Type B pancreatic cell (in vitro differentiated cells): ENCODE measurements at places on chromosomes 11 and 22. TPM values are rescaled to one million over a fixed set of nuclear protein-coding genes. Genes with fewer than 3 reads are reported as not detected.

Gene APOA5
- total RNA-seq: 0.95 TPM in 1 of 2 replicates, not detected in the other

Gene CASP5
- total RNA-seq: 0.95 TPM in 1 of 2 replicates, not detected in the other

Gene BEST1
- 0.14 and 0.31 TPM in 2 replicates for total RNA-seq

Gene TCN1
- total RNA-seq: 19.3 and 269 TPM in 2 replicates

DNA sequence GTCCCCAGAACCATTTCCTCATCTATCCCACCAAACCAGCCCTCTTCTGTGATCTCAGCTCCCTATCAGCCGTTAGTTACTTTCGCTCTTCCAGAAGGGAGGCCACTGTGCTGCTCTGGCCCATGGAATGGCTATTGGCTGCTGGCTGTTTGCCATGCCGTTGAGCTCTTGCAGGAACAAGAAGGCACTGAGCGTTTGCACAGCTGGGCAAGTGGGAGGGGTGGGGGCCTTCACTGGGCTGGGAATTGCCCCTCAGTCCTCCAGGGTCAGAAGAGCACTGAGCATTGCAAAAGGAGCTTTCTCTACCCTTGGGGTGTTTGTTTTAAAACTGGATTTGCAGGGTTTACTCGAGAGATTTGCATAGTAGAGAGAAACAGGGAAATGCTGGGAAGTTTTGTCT is 129.0 kb upstream of the PARVA start:
- H3K4me3 ChIP-seq: peak overlapping the region; percentile 46
- H3K36me3 ChIP-seq: no peaks in the 10 kb centered on the region
- peaks cover 30% of the 10 kb centered on the region for H3K4me1 ChIP-seq
- no peaks in the 10 kb centered on the region for H3K27me3 ChIP-seq
- DNase-seq: no peak

Gene DDTL
- total RNA-seq: not detected in 2 replicates

GRCh38 chr22:23248583-23248982 is 68.3 kb downstream of the BCR start:
- H3K4me1 ChIP-seq: peaks cover 43% of the 10 kb centered on the region
- DNase-seq: no peak
- H3K27me3 ChIP-seq: no peaks in the 10 kb centered on the region

Gene SLC22A9
- total RNA-seq: 0.19 and 0.24 TPM in 2 replicates

Gene GAL
- total RNA-seq: 3.4 and 6.2 TPM in 2 replicates

- H3K4me3 ChIP-seq: no peak overlapping the region
- peaks cover 60% of the 10 kb centered on the region for H3K27me3 ChIP-seq
- DNase-seq: no peak
- H3K27ac ChIP-seq: no peak overlapping the region
Measured at GRCh38 chr22:43419371-43420080, 7.7 kb downstream of the MPPED1 start.

DNA sequence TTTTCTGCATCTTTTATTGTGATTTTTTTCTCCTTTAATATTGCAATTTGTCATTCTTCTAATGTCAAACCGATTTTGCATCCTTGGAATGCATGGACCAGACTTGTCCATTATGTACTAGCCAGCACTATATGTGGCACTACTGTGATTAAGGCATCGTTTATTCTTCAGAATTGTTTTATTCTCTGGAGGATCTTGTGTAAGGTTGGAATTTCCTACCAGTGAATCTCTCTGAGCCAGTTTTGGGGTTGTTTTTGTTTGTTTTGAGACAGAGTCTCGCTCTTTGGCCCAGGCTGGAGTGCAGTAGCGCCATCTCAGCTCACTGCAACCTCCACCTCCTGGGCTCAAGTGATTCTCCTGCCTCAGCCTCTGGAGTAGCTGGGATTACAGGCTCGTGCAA is 58.5 kb downstream of the IGLL5 start:
- peaks cover 4% of the 10 kb centered on the region for H3K4me1 ChIP-seq
- no peak for DNase-seq
- H3K36me3 ChIP-seq: no peaks in the 10 kb centered on the region
- peaks cover 8% of the 10 kb centered on the region for H3K27me3 ChIP-seq

DNA sequence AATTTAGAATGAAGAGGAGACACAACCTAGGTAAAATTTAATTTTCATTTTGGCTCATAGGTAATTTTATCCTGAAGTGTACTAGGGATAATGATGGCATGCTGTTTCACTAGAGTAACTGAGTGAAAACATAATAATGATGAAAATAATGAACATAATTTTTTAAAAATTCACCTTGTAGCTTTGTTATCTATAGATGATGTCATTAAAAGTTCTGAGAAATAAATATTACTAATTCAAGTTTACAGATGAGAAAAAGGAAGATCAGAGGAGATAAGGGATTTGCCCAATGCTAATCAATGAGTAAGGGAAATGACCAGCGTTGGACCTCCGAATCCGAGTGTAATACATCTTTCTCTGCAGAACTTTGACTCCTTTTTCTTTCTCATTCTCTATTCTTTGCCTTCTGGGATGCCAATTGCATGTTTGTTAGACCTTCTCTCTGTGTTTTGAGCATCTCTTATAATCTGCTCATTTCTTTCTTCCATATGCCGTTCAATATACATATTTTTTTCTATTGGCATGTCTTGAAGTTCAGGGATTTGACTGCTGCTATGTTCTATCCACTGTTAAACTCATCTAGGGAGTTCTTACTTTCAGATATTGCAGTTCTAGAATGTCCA is 186.5 kb downstream of the SNX19 start:
- no peak overlapping the region for H3K27ac ChIP-seq
- no peaks in the 10 kb centered on the region for H3K27me3 ChIP-seq
- H3K4me1 ChIP-seq: peaks cover 29% of the 10 kb centered on the region
- no peak overlapping the region for H3K4me3 ChIP-seq
- DNase-seq: no peak

DNA sequence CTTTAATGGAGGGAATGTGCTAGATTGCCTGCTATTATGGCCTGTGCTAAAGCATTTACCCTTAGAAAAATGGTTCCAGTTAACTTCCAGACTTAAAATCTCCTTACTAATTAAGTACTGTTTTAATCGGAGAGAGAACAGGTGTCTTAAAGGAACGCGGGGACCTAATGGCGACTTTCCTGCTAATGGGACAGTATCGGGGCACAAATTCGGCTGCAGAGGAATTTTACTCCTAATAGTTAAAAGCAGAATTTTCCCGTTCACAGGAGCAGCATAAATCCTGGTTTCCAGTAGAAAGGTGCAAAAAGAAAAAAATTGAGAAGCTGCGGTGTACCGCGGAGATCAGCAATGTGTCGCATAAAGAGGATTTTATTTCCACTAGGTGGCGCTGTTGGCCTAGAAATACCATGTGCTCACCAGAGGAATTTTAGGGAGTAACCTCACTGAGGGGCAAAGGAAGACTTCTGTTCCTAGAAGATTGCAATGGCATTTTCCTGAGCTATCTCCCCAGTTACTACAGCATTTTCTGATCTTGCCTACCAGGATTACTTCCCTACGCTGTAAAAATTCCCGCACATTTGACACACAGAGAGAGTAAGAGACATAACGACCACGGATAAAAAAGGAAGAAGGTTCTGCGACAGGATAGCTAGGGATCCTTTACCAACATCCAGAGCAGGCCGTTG is 44.5 kb downstream of the ZNF280B start:
- H3K4me3 ChIP-seq: no peak overlapping the region
- no peak overlapping the region for H3K27ac ChIP-seq
- DNase-seq: no peak
- H3K4me1 ChIP-seq: no peaks in the 10 kb centered on the region
- peaks cover 59% of the 10 kb centered on the region for H3K27me3 ChIP-seq
- no peaks in the 10 kb centered on the region for H3K36me3 ChIP-seq

GRCh38 chr11:10181811-10182210 is 112.2 kb downstream of the SBF2 start:
- H3K27ac ChIP-seq: no peak overlapping the region
- no peak overlapping the region for H3K4me3 ChIP-seq
- DNase-seq: no peak
- H3K27me3 ChIP-seq: no peaks in the 10 kb centered on the region
- peaks cover 3% of the 10 kb centered on the region for H3K36me3 ChIP-seq
- H3K4me1 ChIP-seq: peaks cover 3% of the 10 kb centered on the region

DNA sequence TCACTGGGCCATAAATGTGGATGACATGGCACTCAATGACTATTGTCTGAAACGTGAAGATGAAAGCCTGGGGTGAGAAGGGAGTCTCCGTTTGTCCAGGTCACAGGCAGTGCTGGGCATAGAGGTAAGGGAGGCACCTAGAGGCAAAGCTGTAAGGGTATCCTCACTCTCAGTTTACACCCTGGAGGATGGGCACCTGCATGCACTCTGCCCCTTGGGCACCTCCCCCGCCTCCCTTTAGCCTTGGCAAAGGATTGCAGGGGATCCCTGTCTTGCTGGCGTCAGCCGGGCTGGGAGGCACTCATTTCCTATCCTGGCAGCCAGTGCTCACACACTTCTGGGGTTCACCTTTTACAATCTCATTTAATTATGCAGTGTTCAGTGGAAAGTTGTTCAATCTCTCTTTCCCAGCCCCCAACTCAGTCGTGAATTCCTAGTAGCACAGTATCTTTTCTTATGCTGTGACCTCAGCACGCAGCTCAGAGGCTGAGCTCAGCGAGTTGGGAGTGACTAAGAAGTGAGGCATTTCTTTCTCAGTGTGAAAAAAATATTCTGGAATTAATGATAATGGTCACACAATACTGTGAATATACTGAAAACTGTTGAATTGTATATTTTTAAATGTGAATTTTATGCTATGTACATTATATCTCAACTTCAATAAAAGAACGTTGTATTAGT is 866.6 kb downstream of the BRD1 start:
- H3K36me3 ChIP-seq: no peaks in the 10 kb centered on the region
- no peaks in the 10 kb centered on the region for H3K4me1 ChIP-seq
- no peak overlapping the region for H3K4me3 ChIP-seq

GRCh38 chr22:38148245-38148644 is 33.4 kb downstream of the PLA2G6 start:
- DNase-seq: no peak
- no peak overlapping the region for H3K4me3 ChIP-seq
- no peak overlapping the region for H3K27ac ChIP-seq
- peaks cover 16% of the 10 kb centered on the region for H3K4me1 ChIP-seq

- H3K4me1 ChIP-seq: no peaks in the 10 kb centered on the region
- no peak for DNase-seq
- no peak overlapping the region for H3K27ac ChIP-seq
Measured at GRCh38 chr22:49048591-49048990, 779.1 kb downstream of the BRD1 start.

Gene PDE2A
- 2.8 and 3.8 TPM in 2 replicates for total RNA-seq

GRCh38 chr11:43922295-43922648 is 20.2 kb upstream of the C11orf96 start:
- no peaks in the 10 kb centered on the region for H3K27me3 ChIP-seq
- peaks cover 27% of the 10 kb centered on the region for H3K36me3 ChIP-seq
- H3K4me3 ChIP-seq: no peak overlapping the region
- no peak for DNase-seq
- peaks cover 46% of the 10 kb centered on the region for H3K4me1 ChIP-seq

Gene KRTAP5-8
- total RNA-seq: not detected in 2 replicates

Gene DDB1
- 234 and 279 TPM in 2 replicates for total RNA-seq

Gene TTC36
- total RNA-seq: 1.6 and 1.8 TPM in 2 replicates

- no peak overlapping the region for H3K27ac ChIP-seq
- no peak for DNase-seq
- H3K36me3 ChIP-seq: no peaks in the 10 kb centered on the region
- H3K4me3 ChIP-seq: no peak overlapping the region
- peaks cover 3% of the 10 kb centered on the region for H3K27me3 ChIP-seq
Measured at GRCh38 chr11:65163684-65164083, 6.3 kb upstream of the SPDYC start.

DNA sequence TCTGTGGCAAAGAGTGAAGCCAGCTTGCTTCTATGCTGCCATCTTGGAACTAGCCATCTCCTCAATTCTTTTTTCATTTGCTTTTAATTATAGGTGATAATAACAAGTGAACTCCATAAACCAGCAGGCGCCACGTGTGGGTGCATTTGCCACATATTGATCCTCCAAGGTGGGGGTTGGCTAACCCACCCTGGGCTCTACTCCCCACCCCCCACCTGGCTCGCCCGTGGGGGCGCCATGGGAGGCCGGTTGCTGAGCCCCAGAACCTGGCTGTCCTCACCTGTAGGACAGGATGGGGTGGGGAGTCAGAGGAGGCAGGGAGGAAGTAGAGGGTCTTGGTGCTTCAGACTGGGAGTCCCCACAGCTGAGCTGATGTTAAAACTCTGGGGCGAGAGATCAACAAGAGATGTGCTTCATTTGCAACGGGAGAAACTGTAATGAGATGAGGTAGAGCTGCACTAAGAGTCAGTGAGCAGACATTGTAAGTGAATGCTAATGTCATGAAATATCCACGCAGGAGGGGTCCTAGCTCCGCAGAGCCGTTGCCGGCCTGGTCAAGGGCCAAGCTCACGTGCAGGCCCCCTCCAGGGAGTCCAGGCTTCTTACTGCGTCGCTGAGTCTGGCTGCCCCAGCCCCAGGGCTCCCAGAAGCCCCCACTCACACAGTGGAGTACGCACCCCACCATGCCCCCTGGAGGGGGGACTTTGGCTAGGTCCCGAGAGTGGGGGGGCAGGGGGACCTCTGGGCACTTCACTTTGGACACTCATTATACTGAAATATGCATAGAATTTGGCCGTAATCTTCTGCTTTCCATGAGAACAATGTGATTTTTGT is 59.4 kb downstream of the BRD1 start:
- no peak overlapping the region for H3K4me3 ChIP-seq
- no peaks in the 10 kb centered on the region for H3K27me3 ChIP-seq
- no peak overlapping the region for H3K27ac ChIP-seq
- no peaks in the 10 kb centered on the region for H3K36me3 ChIP-seq
- no peaks in the 10 kb centered on the region for H3K4me1 ChIP-seq

DNA sequence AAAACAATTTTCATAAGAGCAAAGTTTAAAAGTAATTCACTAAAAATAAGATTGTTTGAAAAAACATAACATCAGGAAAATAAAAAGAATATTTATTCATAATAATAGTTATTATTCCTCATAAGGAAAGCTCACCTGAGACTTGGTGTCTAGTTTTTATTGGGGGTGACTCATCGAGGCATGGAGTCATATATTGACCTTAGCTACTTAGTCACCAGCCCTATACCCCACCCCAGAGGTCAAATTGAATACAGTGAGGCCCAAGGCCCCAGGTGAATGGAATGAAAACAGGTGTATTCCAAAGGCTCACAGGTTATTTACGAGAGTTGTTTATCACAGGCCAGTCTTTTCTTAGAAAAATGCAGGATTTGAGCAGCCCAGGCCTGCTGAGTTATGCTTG is 36.9 kb downstream of the CNTF start:
- no peak for DNase-seq
- no peaks in the 10 kb centered on the region for H3K4me1 ChIP-seq
- peaks cover 4% of the 10 kb centered on the region for H3K27me3 ChIP-seq
- H3K36me3 ChIP-seq: no peaks in the 10 kb centered on the region
- no peak overlapping the region for H3K27ac ChIP-seq
- no peak overlapping the region for H3K4me3 ChIP-seq

Gene TMEM218
- 17.2 and 33.2 TPM in 2 replicates for total RNA-seq

DNA sequence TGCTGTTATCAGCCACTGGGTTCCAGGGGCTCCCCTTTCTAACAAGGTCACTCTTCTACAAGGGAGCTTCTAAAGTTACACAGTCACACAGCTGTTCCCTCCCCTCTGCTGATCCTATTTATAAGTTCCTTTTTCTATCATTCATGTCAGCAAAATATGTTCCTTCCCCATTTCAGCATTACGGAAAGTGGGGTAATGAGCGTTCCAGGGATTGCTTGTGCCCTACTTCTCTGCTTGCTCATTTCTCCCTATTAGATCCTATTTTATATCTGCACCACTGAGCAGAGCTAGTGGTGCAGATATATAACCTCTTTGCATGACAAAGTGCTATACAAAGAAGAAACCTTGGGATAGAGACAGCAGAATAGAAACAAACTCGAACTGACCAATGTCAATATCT is 22.7 kb upstream of the PLEKHB1 start:
- peaks cover 28% of the 10 kb centered on the region for H3K27me3 ChIP-seq
- no peak for DNase-seq
- no peak overlapping the region for H3K4me3 ChIP-seq
- peaks cover 6% of the 10 kb centered on the region for H3K4me1 ChIP-seq
- H3K36me3 ChIP-seq: no peaks in the 10 kb centered on the region

- peak overlapping the region; percentile 87 for H3K27ac ChIP-seq
- no peaks in the 10 kb centered on the region for H3K36me3 ChIP-seq
- H3K27me3 ChIP-seq: peaks cover 32% of the 10 kb centered on the region
Measured at GRCh38 chr11:65781962-65782815, 1.4 kb upstream of the AP5B1 start.

Gene FJX1
- total RNA-seq: 7.8 and 38.8 TPM in 2 replicates
